ENCODE measurements at places on chromosomes 7 and 10.

DNA sequence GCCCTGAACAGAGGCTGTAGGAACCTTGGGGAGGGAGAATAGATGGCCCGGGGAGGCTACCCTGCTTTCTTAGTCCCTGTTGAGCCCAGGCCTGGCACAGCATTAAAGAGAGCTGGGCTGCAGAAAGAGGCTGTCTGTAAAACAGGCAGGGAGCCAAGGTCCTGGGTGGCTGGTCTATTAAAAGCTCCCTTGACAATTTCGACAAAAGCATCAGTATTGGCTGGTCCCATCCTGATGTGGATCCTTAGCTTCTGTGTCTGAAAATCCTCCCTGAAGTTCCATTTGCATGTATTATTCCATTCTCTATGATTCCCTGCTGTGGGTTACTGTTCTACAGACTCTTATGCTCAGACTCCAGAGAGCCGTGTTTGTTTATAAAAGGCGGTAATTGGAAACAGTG, 158.5 kb downstream of the GALNT17 start:
- DNase-seq, result no peak

- DNase-seq, result no peak
These were observed 449.1 kb downstream of the SUGCT start for GRCh38 chr7:40583667-40584444.

DNA sequence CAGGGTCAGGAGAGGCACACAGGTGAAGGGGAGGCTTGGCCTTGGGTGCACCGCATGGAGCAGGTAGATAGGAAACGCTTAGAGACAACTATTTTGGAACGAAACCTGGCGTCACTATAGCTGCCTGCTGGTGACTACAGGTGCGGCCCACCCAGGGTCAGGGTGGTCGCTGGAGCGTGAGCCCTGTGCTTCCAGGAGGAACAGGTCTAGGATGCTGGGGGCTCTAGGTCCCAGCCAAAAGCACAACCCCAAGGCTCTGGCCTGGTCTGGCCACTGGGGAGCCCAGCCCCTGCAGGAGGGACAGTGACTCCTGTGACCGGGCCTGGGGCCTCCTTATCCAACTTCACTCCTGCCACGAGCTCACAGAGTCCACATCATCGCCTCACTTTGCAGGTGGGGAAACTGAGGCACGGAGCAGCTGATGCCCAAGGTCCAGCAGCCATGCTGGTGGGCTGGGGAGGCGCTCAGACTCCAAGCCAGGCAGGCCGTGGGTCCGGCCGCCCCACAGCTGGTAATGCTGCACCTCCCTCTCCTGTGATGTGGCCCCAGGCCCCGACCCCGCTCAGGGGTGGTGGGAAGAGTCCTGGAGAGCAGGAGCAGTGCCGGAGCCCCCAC, 9.0 kb downstream of the LFNG start:
- no peak for DNase-seq

- DNase-seq, result peak; percentile 72
These were observed 8.1 kb downstream of the TASOR2 start for GRCh38 chr10:5692461-5693358.

DNA sequence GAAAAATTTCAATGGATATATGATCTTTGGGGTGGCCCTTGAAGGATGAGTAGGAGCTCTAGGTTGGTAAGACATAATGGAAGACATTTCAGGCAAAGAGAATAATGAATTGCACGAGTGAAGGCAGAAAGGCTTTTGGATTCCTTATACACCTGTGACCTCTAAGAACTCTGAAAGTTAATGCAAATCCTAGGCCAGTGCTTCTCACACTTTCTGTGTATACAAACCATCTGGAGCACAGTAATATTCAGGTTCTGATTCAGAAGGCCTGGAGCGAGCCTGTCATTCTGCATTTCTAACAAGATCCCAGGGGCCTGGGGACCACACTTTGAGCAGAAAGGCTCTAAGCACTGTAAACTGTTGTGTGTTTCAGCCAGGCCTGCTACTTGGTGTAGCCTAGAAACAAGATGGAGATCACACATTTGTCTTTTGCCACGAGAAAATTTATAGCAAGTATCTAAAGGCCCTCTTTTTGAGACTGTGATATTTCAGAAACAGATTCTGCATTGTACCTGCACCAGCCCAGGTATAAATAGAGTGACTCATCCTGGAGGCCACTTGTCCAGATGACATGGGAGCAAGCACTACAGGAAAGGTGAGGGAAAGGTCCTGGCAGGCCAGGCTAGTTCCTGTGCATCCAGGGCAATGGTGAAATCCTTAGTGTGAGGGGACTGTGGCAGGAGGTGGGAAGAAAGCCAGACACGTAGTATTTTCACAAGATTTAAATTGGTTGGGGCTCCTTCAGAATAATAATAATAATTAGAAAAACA, 24.4 kb downstream of the MRPS33 start:
- DNase-seq, result no peak

Data from suppressor macrophage (primary cell).